ENCODE measurements at places on chromosomes 11 and 22.

GRCh38 chr22:42208362-42208761 is 62.1 kb downstream of the TCF20 start:
- DNase-seq = no peak

DNA sequence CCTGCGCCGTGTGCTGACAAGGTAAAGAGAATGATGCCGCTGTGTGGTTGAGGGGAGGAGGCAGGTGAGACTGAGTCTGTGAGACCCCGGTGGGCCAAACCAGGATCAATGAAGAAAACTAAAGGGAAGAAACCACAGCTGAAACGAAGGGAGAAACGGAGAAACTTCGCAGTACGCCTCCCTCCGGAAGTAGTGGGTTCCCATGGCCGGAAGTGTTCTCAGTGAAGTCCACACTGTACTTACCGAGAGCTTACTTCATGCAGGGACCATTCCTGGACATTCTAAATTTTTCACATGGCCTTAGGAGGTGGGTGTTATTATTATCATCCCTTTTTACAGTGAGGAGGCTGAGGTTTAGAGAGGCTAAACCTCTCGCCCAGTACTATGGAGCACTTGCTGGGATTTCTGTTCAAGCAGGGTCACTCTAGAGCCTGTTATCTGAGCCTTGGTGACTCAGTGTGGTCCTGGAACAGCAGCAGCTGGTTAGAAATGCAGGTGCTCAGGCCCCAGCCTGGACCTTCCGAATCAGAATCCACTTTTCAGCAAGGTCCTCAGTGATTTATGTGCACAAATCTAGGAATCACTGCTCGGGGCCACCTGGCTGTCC is 17.9 kb downstream of the CD5 start:
- no peak for DNase-seq

- no peak for DNase-seq
Measured at GRCh38 chr11:126202646-126203359, 8.6 kb downstream of the RPUSD4 start.

- no peak for DNase-seq
Measured at GRCh38 chr22:44632541-44633396, 69.2 kb upstream of the PRR5 start.

GRCh38 chr11:65152122-65152521 is 17.8 kb upstream of the SYVN1 start:
- DNase-seq = no peak

DNA sequence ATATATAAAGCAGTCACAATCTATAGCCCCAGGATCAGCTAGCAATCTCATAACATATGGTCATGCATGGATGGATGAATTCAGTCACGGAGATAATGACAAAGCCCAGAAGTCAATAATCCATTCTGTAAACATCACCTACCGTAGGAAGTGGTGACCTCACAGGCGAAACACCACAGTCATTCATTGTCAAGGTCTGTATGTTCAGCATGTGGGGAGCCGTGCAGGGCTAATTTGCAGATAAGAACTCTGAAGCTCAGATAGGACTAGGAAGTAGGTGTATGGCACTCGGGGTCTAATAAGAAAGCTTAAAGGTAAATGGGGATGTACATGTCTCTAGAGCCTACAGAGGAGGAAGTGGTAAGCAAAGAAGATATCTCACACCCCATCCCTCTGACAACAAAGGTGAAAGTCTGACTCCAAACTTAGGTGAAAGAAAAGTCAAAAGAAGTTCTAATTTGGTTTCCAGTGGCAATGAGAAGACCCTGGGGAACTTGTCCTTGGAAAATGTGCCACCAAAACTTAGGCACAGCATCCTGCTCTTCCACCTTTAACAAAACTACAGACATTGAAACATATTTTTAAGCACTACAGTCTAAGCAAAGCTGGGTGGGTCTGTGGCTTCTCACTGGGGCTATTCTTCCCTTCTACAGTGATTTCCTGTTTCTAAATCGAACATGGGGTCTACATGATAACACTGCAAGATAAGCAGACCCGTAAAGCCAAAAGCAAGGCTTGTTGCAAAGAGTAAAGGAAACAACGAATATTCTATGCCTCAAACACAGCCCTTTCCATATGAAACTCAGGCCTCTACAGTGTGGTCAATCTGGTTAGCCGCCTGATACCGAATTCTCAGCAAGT is 5.2 kb downstream of the CRTAM start:
- no peak for DNase-seq

GRCh38 chr11:124863826-124864165 is 1.4 kb upstream of the ROBO3 start:
- DNase-seq = no peak

DNA sequence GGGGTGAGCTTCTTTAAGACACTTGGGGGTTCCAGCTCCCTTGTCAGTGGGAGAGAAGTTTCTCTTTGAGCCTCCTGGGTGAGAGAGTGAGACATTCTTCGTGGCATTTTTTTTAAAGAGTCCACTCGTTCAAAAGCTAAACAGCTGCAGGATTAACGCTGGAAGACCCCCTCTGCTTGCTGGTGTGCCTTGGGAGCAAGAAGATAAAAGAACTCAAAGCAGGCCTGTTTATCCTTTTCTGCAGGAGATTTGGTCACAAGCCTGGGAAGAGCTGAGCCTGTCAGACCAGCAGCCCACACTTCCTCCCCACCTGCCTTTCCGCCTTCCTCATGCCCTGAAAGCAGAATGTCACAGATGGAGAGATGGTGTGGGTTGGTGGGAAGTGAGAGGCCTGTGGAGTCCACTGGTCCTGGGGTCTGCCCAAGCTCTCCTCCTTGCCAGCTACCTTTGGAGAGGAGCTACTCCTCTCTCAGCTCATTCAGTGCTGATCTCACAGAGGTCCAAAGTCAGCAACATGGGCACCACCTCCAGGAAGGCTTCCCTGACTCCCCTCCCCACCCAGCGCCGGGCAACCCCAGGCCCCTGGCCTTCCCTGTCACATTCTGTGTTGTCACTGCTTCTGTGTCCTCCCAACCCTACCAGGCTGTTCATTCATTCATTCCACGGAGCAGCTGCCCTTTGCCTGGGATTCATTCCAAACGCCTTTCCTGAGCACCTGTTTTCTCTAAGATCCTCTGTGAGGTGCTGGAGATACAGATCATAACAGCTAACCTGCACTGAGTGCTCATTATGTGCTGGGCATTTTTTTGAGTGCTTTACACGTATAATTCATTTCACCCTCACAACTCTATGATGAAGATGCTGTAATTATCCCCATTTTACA is 6.7 kb downstream of the GDPD5 start:
- no peak for DNase-seq

DNA sequence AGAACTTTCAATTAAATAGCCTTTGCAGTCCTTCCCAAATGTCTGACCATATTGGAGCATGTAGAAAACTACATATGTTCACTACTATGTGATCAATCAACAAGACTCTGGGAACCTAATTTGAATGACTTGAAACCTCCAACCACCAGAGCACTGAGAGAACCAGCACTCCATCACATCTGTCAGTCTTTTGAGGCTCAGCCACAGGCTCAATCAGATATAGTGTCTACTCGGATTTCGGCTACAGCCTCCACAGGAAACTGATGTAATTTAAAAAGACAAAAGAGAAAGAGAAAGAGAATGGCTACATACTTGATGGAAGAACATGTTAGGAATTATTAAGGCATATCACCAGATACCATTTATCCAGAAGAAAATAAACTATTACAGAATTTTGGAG is 859.0 kb downstream of the FAM181B start:
- no peak for DNase-seq

Measured in stimulated activated effector memory CD8-positive, alpha-beta T cell treated with anti-CD3 and anti-CD28 coated beads, Interleukin-12 subunit alpha, Interleukin-12 subunit beta, amount 100 ng/mL, for 72 hours (primary cell).